Peyer's patch (tissue), 4 donors: ENCODE measurements at places on chromosomes 7 and 10.

DNA sequence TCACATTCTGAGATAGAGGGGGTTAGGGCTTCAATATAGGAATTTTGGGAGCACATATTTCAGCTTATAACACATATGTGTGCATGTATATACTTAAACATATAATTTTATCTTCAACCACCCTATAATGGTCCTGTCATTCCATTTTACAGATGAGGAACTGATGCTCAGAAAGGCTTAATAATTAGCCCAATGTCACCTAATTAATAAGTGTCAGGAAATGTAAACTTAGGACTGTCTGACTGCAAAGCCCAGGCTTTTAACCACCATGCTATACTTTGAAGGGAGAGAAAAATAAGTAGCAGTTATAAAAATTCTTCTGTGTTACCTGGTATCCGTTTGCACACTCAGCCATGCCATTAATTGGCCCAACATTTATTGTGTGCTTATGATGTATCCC lies 172.6 kb downstream of the SKIDA1 start:
- no peaks in the 10 kb centered on the region for H3K27me3 ChIP-seq
- no peaks in the 10 kb centered on the region for H3K36me3 ChIP-seq
- no peaks in the 10 kb centered on the region for H3K4me1 ChIP-seq
- no peak overlapping the region for H3K27ac ChIP-seq
- DNase-seq = no peak

- no peak overlapping the region for H3K4me3 ChIP-seq
- no peaks in the 10 kb centered on the region for H3K36me3 ChIP-seq
- H3K27me3 ChIP-seq = no peaks in the 10 kb centered on the region
- no peaks in the 10 kb centered on the region for H3K4me1 ChIP-seq
Measured at GRCh38 chr7:119900996-119901672, 371.8 kb upstream of the KCND2 start.

GRCh38 chr7:20164425-20165145 lies 52.6 kb downstream of the MACC1 start:
- H3K36me3 ChIP-seq = no peaks in the 10 kb centered on the region
- no peak overlapping the region for H3K27ac ChIP-seq
- no peak overlapping the region for H3K4me3 ChIP-seq
- H3K27me3 ChIP-seq = no peaks in the 10 kb centered on the region

DNA sequence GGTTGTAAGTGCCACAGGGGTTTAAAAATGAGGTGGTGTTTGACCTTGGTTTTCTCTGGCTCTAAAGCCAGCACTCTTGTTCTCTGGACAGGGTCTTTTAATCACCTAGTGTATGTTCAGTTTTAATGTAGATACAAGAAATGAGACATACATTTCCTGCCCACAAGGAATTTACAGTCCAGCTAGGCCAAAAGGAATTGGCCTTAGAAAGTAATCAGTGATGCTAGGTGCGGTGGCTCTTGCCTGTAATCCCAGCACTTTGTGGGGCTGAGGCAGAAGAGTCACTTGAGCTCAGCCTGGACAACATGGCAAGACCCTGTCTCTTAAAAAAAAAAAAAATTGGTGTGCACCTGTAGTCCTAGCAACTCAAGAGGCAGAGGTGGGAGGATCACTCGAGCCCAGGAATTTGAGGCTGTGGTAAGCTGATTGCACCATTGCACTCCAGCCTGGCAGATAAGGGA lies 100.2 kb downstream of the LRMDA start:
- H3K4me3 ChIP-seq = no peak overlapping the region
- no peak overlapping the region for H3K27ac ChIP-seq
- no peak for DNase-seq
- no peaks in the 10 kb centered on the region for H3K36me3 ChIP-seq
- no peaks in the 10 kb centered on the region for H3K4me1 ChIP-seq

DNA sequence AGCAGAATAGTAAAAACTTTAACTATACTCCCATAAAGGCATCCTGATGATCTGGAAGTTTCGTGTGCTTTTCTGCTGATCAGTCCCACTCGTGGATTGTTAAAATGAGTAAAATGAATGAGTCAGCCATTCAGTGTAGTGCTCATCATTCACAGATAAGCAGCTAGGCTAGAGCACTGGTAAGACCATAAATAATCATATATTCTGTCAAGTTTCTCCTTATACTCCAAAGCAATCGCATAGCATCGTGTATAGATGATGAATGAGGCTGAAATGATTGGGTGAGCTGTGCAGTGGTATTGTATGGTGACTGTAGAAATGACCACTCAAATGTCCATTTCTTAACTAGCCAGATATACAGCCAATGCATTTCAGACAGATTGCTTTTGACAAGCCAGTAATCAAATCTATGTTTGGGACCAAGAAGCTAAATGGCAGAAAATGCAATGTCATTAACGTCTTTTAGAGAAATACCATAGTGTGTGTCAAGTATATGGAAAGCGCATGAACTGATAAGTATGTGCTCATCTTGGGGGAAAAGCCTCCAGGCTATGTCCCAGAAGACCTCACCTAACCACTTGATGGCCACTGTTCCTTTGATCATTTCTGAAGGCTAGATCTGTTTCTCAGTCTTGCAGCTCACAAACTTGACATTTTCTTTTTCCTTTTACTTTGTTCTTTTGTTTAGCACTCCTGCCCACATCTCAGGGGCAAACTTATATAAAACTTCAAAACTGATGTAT lies 227.2 kb upstream of the FAM3C start:
- H3K27me3 ChIP-seq = no peaks in the 10 kb centered on the region
- H3K4me3 ChIP-seq = no peak overlapping the region
- H3K27ac ChIP-seq = no peak overlapping the region
- no peaks in the 10 kb centered on the region for H3K4me1 ChIP-seq

DNA sequence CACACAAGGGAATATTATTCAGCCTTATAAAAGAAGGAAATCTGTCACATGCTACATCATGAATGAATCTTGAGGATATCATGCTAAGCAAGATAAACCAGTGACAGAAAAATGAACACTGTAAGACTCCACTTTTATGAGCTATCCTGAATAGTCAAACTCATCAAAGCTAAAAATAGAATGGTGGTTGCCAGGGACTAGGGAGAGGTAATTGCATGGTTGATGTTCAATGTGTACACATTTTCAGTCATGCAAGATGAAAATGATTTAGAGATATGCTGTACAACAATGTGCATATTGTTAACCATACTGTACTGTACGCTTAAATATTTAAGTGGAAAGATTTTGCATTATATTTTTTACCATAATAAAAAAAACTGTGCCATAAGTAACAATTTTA lies 1349.1 kb downstream of the XPNPEP1 start:
- H3K27me3 ChIP-seq = no peaks in the 10 kb centered on the region
- no peaks in the 10 kb centered on the region for H3K4me1 ChIP-seq
- no peak overlapping the region for H3K4me3 ChIP-seq
- no peaks in the 10 kb centered on the region for H3K36me3 ChIP-seq
- no peak overlapping the region for H3K27ac ChIP-seq
- no peak for DNase-seq

DNA sequence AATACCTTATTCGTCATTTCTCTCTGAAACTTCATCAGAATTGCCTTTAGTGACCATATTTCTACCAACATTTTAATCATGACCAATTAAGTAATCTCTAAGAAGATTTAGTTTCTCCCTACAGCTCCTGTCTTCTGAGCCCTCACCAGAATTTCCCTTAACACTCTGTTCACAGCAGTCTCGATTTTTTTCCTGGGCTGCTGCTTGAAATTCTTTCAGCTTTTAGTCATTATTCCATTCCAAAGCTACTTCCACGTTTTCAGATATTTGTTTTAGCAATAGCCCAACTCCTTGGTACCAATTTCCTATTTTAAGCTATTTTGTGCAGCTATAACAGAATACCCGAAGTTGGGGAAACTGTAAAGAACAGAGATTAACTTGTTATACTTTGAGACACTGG lies 192.4 kb upstream of the DKK1 start:
- no peak overlapping the region for H3K27ac ChIP-seq
- H3K4me1 ChIP-seq = no peaks in the 10 kb centered on the region
- no peak overlapping the region for H3K4me3 ChIP-seq
- no peaks in the 10 kb centered on the region for H3K36me3 ChIP-seq

GRCh38 chr10:49512121-49512809 lies 26.7 kb downstream of the ERCC6 start:
- no peak overlapping the region for H3K4me3 ChIP-seq
- no peaks in the 10 kb centered on the region for H3K36me3 ChIP-seq
- H3K4me1 ChIP-seq = peaks cover 7% of the 10 kb centered on the region
- H3K27ac ChIP-seq = no peak overlapping the region
- no peaks in the 10 kb centered on the region for H3K27me3 ChIP-seq

DNA sequence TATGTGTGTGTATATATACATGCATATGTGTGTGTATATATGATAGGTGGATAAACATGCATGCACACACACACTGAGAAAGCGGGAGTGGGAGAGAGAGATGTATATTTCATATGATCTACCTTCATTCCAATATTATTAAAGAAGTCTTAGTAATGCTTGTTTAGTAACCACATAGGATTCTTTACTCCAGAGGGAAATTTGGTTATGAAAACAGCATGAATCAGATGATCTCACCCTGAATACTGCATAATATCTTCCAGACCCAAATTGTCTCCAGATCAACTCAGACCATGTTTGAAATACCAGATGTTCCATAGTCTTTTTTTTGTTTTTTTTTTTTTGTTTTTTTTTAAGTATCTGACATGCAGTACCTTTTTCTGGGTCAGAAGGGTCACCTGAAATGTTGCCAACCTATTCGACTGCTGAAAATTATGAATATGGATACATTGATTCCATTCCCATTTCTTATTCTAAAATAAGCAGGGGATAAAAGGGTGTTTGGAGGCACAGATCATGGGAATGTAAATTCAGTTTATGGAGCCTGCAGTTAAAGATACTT lies 17.4 kb downstream of the TES start:
- H3K27ac ChIP-seq = no peak overlapping the region
- H3K4me3 ChIP-seq = no peak overlapping the region

DNA sequence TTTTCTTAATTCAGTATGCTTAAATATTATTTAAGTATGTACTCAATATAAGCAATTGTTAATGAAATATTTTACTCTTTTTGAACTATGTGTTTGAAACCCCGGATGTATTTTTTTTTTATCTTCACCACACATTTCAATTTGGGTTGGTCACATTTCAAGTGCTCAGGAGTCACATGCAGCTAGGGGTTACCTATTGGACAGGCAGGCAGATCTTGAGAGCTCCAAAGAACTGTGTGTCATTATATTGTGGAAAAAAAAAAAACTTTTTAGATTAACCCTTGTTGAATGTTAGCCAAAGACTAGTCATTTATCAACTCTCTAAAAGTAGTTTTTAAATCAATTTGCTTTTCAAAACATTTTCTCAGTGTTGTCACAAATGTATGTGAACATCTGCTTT lies 37.2 kb downstream of the IKZF1 start:
- no peaks in the 10 kb centered on the region for H3K27me3 ChIP-seq
- H3K4me1 ChIP-seq = no peaks in the 10 kb centered on the region
- no peaks in the 10 kb centered on the region for H3K36me3 ChIP-seq
- H3K27ac ChIP-seq = peak overlapping the region; percentile 82
- no peak overlapping the region for H3K4me3 ChIP-seq

- H3K4me3 ChIP-seq = no peak overlapping the region
- no peak for DNase-seq
- no peak overlapping the region for H3K27ac ChIP-seq
Measured at GRCh38 chr10:84588971-84589370, 260.6 kb downstream of the CCSER2 start.

DNA sequence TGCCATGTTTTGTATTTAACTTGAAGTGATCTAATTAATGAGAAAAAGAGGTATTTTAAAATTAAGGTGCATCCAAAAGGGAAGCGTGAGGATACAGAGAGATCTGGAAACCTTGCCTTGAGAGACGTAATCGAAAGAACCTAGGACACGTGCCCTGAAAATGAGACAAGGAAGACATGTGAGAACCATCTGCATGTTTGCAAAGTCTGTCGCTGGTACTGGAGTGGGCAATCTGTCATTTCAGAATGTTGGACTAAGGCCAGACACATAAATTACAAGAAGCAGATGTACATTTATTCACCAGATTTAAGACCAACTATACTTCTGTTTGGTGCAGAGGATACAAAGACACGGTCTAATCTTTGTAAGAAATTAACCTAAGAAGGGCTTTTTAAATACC lies 9.2 kb downstream of the AGR2 start:
- no peak overlapping the region for H3K27ac ChIP-seq
- no peaks in the 10 kb centered on the region for H3K27me3 ChIP-seq
- no peak overlapping the region for H3K4me3 ChIP-seq
- H3K36me3 ChIP-seq = no peaks in the 10 kb centered on the region
- no peaks in the 10 kb centered on the region for H3K4me1 ChIP-seq
- no peak for DNase-seq

- no peak for DNase-seq
- no peaks in the 10 kb centered on the region for H3K4me1 ChIP-seq
- H3K36me3 ChIP-seq = no peaks in the 10 kb centered on the region
- peaks cover 12% of the 10 kb centered on the region for H3K27me3 ChIP-seq
- no peak overlapping the region for H3K27ac ChIP-seq
- H3K4me3 ChIP-seq = no peak overlapping the region
Measured at GRCh38 chr7:24279512-24279911, 4.5 kb upstream of the NPY start.

DNA sequence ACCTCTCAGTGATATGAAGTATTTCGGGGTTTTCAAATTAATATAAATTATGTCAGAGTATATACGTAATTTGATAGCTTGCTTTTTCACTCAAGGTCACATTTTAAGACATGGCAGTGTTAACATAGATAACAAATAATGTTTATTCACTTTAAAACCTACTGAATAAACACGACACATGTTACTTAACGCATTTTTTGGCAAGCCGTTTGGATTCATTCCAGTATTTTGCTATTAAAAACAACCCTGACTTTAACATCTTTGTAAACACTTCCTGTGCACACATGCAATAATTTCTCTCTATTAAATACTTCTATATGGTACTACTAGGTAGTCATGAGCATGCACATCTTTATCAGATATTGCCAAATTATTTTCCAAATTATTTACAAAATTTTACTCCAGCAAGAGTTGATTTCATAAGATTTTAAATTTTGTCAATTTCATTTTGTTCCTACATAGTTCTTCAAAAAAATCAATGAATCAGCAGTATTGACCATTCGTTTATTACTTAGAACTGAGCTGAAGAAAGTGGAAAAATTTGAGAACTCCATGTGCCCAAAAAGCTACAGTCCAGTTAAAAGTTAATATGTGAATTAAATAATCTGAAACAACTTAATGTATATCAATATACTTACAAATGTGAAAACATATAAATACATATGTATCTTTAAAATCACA lies 26.8 kb upstream of the THSD7A start:
- no peaks in the 10 kb centered on the region for H3K4me1 ChIP-seq
- H3K4me3 ChIP-seq = no peak overlapping the region
- H3K27me3 ChIP-seq = no peaks in the 10 kb centered on the region

DNA sequence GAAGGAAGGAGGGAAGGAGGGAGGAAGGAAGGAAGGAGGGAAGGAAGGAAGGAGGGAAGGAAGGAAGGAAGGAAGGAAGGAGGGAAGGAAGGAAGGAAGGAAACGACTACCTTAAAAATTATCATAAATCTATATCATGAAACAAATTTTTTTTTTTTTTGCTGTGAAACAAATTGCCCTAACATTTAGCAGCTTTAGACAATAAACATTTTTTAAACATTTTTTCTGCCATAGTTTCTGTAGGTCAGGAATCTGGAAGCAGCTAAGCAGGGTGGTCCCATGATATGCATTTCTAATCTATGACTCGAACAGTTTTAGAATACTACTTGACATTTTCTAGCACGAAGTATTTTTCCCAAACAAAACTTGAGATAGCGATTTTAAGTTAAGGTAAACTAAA lies 42.9 kb upstream of the TSPAN13 start:
- no peak overlapping the region for H3K27ac ChIP-seq
- no peak for DNase-seq
- no peak overlapping the region for H3K4me3 ChIP-seq
- H3K36me3 ChIP-seq = no peaks in the 10 kb centered on the region
